ENCODE measurements at places on chromosomes 12 and 14.

DNA sequence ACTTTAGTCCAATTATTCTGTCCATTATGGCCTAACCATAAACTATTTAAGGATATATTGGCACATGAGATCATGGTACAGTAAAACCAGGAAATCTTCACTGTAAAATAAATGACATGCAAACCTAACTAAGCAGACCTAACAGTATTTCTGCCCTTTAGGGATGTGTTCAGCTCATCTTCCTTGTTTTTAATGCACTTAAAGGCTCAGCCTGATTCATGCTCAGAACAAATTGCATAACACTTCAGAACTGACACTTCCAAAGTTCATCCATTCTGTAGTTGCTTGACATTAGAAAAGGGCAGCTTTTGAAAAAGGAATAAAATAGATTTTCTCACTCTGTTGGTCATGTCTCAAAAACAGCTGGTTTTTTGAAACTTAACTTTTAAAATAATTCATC lies 708.5 kb downstream of the C12orf50 start:
- DNase-seq: no peak

- DNase-seq: no peak
Observed at GRCh38 chr14:64074961-64075612, 219.1 kb downstream of the ESR2 start.

DNA sequence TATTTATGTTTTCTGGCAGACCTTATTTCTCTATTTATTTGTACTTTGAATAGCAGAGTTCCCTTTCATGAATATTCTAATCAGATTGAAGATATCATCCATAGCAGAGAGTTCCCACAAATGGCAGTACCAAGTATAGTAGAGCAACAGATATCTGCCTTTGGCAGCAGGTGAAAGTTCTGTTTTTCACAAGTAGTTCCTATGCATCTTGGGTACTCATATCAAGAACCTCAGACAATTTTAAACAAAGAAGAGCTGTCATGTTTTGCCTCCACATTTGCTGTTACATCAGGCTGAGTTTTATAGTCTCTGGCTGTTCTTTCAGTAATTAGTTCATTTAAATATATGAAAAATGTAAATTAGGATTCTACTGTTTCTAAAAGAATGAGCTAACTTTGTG lies 252.0 kb downstream of the KCNC2 start:
- DNase-seq: no peak

DNA sequence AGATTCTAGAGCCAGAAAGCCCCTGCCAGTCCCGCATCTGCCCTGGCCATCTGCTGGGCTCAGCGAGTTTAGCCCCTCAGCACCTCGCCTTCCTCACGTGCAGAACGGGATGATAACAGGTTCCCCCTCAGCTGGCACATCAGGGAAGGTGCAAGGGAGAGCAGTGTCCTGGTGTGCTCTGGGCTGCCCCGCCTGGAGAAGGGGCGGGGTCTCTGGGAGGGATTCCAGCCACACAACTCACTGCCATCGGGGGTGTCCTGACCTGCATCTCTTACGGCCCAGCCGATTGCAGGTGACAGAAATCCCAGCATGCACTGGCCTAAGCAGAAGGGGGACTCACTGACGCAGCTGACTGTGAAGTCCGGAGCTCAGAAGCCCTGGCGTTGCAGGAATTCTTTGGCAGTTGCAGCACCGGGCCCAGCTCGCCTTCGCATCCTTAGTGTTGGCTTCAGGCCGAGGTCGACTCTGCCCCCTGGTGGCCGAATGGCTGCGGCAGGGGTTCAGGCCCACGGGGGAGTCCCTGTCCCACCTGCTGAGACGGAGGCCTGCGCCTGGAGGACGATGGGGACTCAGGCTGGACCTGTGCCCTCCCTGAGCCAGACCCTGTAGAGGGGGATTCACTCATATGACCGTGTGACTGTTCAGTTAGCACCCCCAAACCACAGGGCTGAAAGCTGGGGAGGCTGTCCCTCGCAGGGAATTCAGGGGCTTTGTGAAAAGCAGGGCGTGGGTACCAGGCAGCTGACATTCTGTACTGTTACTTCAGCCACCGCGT lies 178.6 kb downstream of the ADGRD1 start:
- peak; percentile 67 for DNase-seq
